ENCODE measurements at places on chromosomes 6 and 20.

- DNase-seq: no peak
Measured at GRCh38 chr6:4812068-4812467, 35.9 kb downstream of the CDYL start.

GRCh38 chr6:64012351-64013001 lies 376.9 kb downstream of the PHF3 start:
- DNase-seq: peak; percentile 32

GRCh38 chr20:16664020-16664419 lies 65.8 kb upstream of the SNRPB2 start:
- DNase-seq: no peak

DNA sequence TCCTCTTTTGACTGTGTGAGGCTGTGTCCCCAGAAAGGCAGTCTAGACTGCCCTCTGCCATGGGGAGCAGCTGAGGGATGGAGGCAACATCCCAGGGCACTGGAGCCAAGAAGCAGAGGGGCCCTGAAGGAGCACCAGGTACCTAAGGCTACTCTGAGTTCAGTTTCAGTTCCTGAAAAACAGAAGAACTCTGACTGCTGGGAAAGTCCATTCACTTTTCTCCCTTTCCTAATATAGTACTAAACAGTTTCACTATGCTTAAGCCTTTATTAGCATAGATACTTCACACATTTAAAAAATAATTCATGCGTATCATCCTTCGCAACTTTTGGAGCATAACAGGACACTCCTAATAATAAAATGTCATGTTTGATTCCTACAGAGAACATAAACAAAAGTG lies 130.0 kb downstream of the FOXC1 start:
- no peak for DNase-seq

DNA sequence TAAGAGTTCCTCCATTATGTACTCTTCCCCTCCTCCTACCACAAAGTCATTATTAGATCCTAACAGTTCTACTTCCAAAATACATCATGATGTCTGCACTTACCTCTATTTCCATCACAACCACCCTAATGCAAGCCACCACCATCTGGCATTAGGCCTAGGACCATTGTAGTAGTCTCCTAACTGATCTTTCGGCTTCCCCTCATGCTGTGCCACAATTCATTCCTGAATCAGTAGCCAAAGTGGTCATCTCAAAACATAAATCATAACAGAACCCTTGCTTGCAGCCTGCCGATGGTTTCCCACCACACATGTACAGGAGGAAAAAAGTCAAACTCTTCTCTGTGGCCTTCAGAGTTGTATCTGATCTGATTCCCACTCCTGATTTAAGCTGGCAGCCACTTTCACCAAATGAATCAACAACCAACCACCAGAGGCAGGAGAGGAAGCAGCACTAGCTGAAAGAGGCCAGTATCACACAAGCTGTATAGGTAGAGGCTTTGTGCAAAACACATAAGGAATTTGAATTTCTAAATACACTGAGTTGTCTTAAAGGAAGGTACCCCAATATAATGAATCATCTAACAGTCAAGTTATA lies 26.1 kb downstream of the FAM184A start:
- DNase-seq: no peak

GRCh38 chr20:2691663-2692035 lies 931 bp upstream of the EBF4 start:
- no peak for DNase-seq

GRCh38 chr20:7214081-7214740 lies 446.7 kb downstream of the BMP2 start:
- no peak for DNase-seq

DNA sequence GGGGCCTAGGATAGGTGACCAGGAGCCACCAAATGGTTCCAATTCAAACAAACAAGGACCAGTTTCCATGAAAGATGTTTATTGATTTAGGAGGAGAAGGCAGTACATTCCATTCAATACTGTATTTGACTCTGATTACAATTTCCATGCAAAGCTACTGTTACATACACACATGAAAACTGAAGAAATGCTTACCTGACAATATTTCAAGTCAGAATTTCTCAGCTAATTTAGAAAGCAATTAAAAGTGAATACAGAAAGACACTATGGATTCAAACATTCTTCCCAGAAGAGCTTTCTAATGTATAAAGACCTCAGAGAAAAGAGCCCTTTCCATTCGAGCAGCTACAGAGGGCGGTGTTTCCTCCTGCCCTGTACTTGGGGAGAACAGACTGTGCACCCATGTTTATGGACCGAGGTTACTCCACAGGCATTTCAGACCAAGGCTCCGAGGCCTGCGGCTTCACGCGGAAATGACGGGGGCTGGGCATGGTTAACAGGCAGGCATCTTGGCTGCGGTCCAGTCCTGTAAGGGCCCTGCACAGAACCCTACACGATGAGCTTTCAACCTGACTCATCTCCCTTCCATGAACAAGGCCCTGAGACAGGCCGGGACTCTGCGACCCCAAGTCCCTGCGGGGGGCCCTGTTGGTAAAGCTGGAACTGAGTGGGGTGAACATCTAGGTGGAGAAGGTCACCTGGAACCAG lies 25.7 kb upstream of the TCFL5 start:
- peak; percentile 70 for DNase-seq

GRCh38 chr20:10487142-10488136 lies 52.3 kb downstream of the SLX4IP start:
- no peak for DNase-seq
